Hematopoietic multipotent progenitor cell treated with erythropoietin and hydrocortisone succinate and interleukin-3 and kit ligand, for 6 days (in vitro differentiated cells): ENCODE measurements at places on chromosomes 12 and 14.

- DNase-seq, result peak; percentile 38
These were observed 21.7 kb upstream of the NUP107 start for GRCh38 chr12:68665016-68665569.

- no peak for DNase-seq
These were observed 108.3 kb downstream of the SMOC1 start for GRCh38 chr14:69987406-69988121.

GRCh38 chr12:50572760-50573159, 68.0 kb downstream of the DIP2B start:
- no peak for DNase-seq

DNA sequence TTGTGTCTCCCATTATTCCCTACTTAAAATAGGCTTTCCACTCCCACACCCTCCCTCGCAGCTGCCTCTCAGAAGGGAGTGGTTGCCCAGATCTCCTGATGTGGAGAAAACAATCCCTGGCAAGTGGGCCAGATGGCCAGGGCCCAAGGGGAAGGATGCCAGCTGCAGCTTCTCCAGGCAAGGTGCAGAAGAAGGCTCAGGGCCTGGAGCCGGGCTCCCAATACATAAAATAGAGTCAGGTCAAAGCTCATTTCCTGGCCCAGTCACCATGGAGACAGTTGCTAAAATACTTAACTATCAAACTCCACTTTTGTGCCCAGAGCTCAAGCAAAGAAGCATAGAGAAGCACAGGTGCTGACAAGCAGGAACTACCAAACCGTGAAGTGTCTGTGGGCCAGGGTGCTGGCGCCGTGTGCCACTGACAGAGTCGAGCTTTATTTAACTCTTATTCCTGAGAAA, 45.7 kb upstream of the ITPR2 start:
- DNase-seq, result peak; percentile 27

DNA sequence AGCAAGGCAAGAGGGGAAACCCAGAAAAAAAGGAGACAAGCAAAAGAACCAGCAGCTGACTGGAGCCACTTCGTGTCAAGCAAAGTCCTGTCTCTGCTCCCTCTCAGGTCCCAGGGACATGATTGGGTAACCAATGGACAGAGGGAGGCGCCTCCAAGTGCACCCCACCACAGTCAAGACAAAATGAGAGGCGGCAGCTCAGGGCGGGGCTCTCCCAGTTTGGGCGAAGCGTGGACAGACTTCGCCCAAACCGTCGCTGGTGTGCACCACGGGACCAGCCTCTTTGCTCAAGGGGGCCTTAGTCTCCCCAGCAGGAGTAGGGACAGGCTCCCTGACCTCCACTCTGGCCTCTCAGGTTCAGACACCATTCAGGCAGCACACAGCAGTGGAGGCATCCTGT, 1.5 kb upstream of the BEGAIN start:
- DNase-seq, result peak; percentile 30

DNA sequence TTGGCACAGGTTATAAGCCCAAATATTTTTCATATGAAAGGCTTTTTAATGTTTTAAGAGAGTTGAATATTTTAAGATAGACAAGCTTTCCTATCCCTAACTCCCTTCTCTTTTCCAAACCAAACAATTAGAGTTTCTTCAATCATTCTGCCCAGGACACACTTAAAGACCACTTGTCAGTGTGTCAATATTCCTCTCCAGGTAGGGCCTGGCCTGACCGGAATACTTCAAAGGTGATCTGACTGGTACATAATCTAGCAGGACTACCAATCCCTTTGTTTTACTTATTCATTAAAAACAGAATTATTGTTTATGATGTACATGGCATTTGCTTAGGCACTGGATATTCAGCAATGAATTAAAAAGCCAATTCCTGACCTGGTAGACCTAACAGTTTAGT, 24.2 kb upstream of the SNRPF start:
- DNase-seq, result no peak

- DNase-seq, result no peak
These were observed 158.5 kb downstream of the APAF1 start for GRCh38 chr12:98803468-98804209.

DNA sequence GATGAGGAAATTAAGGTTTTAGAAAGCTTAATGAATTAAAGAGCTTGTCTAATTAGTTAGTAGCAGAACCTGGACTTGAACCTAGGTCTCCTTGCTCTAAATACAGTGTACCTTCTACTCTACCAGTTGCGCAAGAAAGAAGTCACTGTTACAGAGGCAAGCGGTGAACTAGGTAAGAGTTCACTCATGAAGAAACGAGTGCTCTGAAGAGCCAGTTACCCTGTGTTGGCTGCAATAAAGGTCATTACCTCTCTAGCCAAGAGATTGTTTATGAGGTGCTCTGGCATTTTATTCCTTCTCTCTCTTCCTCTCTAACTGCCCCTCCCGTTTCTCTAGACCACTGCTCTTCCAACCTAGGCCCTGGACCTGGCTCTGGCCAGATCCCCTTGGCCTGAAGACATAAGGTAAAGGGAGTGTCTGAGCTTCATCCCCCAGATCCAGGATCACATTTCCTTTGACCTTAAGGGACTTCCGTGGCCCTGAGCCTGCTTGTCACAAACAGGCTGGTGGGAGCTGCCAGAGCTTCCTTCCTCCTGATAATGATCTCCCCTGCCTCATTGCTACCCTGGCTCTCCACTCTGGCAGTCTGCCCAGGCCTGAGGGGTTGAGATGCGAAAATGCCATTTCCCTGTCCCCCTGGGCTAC, 1.9 kb downstream of the RNASE7 start:
- DNase-seq, result peak; percentile 86

DNA sequence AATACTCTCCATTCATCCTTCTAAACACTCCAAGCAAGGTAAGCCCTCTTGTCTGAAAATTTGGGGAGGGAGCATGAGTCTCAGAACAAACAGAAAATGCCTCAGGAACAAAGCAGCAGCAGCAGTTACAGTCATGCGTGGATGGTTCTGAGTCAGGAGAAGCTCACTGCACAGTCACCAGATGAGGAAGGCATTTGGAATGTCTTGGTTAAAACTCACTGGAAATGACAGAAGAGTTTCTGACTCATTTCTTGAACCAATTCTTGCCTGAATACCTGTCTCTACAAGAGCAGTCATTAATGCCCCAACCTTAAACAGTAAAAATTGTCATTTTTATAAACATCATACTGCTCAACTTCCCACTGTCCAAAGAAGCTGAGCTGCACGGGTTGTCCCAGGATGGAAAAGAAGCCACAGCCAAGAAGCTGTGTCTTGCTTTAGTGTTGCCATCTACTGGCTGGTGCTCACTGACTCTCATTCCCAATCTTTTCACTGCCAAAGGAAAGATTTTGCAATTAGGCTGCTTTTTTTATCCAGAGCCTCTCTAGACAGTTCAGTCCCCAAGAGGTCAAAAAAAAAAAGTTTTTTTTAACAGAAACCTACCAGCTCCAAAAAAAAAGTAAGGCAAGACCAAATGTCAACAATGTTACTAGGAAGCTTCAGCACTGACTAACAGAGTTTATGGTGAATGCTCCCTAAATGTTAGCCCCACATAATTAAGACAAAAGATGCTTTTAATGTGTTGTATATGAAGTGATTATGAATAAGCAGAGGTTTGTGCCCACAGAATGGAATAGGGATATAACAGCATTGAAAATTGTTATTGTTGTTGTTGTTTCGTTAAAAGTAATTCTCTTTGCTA, 40.4 kb downstream of the KICS2 start:
- DNase-seq, result peak; percentile 16

- peak; percentile 94 for DNase-seq
These were observed 1.2 kb upstream of the RAN start for GRCh38 chr12:130870442-130871285.

GRCh38 chr12:102376181-102376747, 104.1 kb downstream of the IGF1 start:
- DNase-seq, result no peak

GRCh38 chr14:52926953-52927352, 23.9 kb downstream of the FERMT2 start:
- DNase-seq, result no peak

DNA sequence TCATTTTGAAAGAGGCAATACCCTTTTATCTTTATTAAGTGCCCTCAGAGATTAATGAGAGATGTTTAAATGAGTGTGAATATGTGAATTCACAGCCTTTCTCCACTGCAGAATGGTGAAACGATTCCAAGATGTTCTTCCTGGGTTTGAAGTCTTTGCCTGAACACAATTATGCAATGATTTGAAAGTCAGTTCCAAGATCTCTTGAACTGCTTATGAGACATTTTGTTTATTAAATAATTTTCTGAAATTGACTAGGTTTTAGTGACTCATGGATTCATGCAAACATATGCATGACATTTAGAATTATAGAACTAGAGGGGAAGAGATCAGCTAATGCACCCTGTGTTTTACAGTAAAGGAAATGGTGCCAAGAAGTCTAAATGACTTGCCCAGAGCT, 118.1 kb upstream of the SLC38A2 start:
- DNase-seq, result no peak

DNA sequence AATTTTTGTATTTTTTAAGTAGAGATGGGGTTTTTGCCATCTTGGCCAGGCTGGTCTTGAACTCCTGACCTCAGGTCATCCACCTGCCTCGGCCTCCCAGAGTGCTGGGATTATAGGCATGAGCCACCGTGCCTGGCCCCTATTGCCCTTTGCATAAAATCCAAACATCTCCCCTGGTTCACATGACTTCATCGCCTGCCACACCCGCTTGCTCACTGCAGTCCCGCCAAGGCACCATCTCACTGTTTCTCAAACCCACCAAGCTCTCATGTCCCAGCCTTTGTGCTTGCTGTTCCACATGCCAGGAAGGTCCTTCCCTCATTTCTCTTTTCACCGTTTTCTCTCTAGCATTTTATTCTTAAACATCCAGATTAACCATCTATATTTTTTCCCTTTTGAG, 9.7 kb downstream of the RHOF start:
- DNase-seq, result no peak

- DNase-seq, result no peak
These were observed 29.0 kb downstream of the TTLL5 start for GRCh38 chr14:75690010-75690409.

DNA sequence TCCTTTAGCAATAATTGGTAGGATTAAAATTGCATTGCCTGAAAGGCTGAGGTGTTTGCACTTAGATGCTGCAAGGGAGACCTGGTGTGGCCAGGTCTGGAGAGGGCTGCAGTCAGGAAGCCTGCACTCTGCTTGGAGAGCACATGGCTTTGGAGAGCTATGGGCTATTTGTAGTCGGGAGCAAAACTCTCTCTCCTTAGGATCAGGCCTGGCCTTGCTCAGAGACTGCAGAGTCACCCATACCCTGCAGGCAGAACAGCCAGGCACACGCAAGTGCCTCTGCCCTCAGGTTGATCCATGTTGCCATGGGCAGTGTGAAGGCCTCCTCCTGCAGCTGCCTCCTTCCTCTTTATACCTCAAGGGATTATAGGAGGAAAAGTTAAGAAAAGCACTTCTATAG, 26.8 kb downstream of the CKB start:
- no peak for DNase-seq

DNA sequence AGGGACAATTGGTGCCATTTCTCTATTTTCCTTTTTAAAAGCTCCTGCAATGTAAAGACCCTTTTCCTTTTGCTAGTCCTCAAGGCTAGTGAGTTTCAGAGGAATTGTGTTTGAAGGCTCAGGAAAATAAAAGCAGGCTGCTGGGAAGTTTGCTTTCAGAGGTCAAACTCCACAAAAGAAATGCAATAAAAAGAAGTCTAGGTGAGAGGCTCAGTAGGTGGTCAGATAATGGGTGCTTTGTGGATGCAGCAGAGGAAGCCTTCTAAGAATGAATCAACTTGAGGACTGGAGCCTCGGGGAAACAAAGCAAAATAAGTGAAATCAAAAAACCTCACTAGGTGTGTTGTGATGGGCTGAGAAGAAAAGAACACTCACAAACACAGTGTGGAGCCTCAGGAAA, 10.3 kb downstream of the CCDC175 start:
- DNase-seq, result no peak

- no peak for DNase-seq
These were observed 80.9 kb downstream of the TESC start for GRCh38 chr12:117018276-117018675.

DNA sequence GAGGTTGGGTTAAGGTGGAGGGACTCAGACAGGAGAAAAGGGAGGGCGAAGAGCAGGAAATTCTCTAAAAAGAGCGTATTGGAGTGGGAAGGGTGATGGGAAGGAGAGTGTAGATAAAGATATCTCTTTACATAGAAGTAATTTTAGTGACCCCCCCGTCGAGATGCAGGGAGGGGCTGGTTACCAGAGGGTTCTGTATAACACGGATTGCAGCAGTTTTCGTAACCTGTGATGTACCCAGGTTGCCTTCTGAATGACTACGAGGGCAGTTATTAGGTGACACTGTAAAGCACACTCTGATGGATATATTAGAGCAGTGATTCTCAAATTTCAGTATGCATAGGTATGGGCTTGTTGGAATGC, 443 bp downstream of the DNAL1 start:
- DNase-seq, result no peak

DNA sequence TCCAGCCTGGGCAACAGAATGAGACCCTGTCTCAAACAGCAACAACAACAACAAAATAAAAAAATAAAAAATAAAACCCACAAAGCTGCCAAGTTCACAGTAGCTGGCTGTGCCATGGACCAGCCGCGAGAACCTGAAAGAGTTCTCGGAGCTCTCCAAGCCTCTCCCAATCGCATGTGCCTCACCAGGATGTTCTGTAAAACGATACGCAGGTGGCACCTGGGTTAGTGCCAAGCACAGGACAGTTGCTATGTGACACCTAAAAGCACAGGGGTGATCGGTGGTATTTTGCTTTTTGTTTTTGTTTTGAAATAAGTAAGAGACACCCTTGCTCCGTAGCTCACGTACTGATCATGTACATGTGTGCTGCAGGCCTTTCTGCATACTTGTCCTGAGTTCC, 52.4 kb downstream of the RFLNA start:
- no peak for DNase-seq

GRCh38 chr12:6834254-6834653, 6.0 kb downstream of the P3H3 start:
- no peak for DNase-seq

- DNase-seq, result no peak
These were observed 355.5 kb downstream of the CACNA1C start for GRCh38 chr12:2408262-2408661.

- DNase-seq, result no peak
These were observed 42.7 kb upstream of the DCN start for GRCh38 chr12:91225316-91225715.

GRCh38 chr14:61996753-61997152, 234.5 kb downstream of the SNAPC1 start:
- DNase-seq, result no peak

GRCh38 chr14:70004791-70005190, 125.6 kb downstream of the SMOC1 start:
- DNase-seq, result no peak

DNA sequence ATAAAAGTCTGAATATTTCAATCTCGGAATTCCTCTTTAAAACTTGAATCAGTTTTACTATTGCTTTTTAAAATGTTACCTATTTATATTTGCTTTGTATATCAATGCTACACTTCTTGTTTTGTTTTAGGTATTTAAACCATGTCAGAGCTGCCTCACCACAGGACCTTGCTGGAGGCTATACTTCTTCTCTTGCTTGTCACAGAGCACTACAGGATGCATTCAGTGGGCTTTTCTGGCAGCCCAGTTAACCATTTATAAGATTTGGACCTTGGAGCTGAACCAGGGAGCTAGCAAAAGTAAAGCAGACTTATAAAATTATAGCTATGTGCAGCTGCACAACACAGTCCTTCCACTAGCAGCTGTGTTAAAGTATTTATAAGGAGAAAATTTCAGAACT, 12.8 kb downstream of the TRMT5 start:
- DNase-seq, result no peak

GRCh38 chr12:12899530-12900380, 8.4 kb downstream of the GPRC5A start:
- DNase-seq, result no peak

- no peak for DNase-seq
These were observed 38.5 kb downstream of the DRAM1 start for GRCh38 chr12:101915841-101916240.

GRCh38 chr12:48979602-48980388, 1.7 kb downstream of the WNT1 start:
- DNase-seq, result peak; percentile 37
